ENCODE measurements at places on chromosomes 13 and 19.

- no peak for DNase-seq
These were observed 29.2 kb downstream of the SYDE1 start for GRCh38 chr19:15136234-15136954.

DNA sequence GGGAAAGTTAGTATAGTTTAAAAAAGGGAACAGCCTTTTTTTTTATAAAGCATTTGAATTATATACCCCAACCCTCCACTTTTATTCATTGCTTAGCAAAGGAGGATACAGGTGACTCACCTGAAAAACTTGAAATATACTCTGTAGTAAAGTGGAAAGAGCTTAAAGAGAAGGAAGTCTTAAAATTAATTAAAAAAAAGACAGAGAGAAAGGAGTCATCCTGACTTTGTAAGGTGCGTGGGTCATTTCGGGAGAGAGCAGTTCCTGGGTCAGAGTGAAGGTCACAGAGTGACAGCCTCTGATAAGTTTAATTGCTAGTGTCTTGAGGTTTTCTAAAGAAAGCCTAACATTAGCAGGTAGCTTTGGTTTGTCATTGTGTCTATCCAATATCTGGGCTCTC, 310.3 kb downstream of the KLF5 start:
- DNase-seq = no peak

- DNase-seq = no peak
These were observed 549.4 kb upstream of the SLITRK1 start for GRCh38 chr13:84431646-84432045.

DNA sequence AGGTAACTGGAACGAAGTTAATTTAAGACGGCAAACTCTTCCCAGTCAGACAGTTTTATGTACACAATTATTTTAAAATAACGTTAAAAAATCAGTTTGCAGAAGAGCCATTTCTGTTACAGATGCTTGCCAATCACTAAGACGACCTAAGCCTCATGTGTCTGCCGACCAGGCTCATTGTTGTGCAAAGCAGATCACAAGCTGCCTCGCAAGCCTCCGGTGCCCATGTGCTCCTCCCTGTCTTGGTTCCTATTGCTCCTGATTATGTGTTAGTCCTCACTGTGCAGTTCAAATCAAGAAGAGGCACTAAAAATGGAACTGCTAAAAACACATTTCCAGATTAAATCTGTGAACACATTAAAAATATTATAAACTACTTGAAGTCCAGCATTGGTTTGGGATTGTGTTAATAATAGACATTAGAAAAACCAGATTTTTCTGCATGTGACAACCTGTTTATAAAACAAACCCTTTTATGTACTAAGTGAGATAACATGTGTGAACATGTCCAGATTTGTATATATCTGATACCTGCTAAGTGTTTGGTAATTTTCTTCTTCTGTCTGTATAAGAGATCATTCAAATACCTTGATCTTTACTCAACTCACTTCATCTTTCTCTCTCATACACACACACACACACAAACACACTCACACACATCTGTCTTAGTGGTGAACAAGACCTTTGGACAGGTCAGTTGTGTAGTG, 81.9 kb upstream of the SLC15A1 start:
- no peak for DNase-seq

DNA sequence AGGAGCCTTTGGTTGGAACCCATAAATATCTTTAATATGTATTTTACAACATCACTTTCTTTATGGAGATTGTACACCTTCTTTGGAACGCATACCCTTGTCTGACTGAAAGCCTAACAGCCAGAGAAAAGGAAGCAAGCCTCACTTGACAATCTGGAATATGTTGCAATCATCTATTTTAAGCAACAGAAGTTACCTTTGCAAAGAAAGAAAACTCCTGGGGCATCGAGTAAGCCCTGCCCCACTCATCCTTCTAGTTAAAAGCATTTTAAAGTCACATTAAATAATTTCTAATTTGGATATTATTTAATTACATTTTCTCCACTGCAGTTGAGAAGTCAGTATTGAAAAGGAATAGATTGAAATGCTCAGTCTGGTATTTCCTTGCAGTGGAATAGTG, 542.7 kb downstream of the MYO16 start:
- DNase-seq = no peak

DNA sequence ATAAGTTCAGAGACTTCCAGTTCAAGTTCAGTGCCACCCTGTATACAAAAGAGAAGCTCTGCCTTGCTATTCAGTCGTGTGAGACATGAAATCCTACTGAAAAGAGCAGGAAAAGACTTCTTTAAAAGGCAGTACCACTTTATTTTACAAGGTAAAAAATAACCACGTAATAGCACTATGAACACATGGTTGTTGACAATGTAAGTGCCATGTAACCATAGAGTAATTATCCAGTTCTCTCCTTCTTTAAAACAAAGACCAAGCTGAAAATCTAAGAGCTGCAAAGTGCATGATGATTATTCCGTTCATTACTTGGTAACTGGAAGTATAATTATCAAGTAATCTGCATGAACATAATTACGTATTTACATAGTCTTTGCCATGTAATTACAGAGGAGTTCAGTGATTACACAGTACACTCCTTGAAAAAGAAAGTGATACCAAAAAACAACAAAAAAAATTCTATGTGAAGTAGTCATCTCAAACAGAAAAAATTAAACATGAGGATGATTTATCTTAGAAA, 288.7 kb downstream of the EFNB2 start:
- no peak for DNase-seq

DNA sequence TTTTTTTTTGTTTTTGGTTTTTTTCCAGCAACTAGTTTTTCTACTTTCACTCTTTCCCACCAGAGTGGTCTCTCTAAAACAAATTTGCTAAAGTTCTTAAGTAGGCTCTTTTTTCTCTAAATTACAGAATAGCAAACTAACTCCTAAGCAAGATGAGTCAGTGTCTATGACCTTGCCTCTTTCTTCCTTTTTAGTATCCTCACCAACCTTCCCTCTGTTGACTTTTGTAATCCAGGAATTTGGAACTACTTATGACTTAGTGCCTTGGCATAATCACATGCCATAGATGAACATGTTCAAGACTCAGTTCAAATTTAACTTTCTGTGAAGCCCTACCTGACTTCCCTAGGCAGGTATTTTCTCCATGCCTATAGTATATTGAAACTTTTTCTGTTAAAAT, 32.3 kb upstream of the AKAP11 start:
- no peak for DNase-seq

DNA sequence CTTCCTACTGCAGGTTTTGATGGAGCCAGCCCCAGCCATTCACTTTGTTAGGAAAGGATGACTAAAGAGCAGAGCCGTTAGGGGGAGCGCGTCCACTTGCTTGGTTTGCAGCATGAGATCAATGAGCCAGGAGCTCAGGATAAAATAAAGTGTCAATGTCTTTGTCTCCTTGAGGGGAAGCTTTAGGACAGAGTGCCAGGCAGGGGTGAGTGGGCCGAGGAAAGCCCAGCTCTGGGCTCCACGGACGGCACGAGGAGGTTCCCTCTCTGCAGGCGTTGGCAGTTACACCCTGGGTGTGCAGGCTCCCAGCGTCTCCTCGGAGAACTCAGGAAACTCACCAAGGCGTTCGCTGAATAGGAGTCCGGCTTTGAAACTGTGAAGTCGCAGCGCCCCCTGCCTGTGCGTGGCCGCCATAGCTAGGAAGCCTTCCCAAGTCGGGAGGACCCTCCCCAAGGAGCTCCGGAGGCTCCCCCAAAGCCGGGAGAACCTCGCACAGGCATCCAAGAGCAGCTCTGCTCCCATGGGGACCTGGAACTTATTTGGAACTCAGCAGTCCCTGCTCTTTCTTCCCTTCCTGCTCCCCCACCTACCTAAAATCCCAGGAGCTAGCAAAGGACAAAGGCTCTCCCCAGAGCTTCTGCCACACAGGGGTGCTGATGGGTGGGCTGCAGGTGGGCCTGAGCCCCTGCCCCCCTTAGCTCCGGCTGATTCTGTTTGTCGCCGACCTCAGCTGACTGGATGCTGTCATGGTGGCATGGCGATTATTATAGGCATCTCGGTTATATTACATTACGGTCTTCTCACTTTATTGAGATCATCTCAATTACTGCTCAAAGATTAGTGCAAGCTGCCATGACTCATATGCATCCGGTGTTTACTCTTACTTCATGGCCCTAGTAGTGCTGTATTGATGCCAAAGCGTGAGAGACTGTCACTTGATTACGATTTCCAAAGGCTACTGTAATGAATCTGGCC, 34.4 kb downstream of the GSX1 start:
- DNase-seq = peak; percentile 15

- no peak for DNase-seq
These were observed 24.0 kb upstream of the KATNAL1 start for GRCh38 chr13:30331331-30331771.

DNA sequence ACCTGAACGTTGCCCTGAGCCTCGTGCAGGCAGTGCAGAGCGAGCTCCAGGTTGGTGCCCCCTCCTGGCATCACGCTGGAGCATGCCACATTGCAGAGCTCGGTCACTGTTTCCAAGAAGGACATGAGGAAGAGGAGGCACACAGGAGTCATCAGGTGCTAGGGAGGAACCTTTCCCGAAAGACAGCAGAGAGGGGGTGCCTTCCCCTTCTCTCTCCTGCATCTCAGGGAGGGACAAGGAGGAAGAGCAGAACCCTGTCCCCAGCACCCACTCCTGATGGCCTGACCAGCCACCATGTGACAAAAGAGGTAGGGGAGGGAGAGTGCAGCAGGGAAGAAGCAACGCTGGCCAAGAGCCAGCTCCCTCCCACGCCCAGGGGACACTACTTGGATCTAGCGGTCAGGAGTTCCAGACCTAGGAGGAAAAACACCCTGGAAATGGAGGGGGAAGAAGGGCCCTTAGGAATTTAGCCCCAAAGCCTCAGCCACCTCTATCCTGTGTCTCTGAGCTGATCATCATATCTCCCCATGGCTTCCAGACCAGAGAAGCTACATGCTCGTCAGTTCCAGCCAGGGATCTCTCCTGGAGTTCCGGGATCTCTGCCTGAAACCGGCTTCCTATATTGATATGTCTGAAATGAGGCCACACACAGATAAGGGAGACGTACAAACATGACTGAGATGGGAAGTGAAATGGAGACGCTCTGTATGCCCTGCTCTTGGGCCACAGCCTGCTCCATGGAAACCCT, 17.0 kb upstream of the NAPA start:
- DNase-seq = no peak

DNA sequence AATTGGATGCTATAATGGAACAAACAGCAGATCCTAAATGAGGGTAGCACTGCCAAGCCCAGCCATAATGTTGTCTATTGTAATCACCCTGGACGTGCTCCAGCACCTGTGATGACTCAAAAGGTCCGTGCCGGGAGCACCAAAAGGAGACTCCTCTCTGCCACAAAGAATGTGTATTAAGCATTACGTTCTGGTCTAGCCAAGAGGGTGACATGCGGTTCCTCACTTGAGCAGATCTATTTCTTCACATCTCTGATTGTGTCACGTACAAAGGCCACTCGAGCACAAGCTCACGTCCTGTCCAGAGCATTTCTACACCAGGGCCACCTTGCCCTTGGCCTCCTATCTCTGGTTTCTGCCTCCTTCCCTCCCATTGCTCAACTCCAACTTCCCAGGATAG, 219.9 kb upstream of the IRS2 start:
- no peak for DNase-seq

- no peak for DNase-seq
These were observed 85.0 kb downstream of the TDRD3 start for GRCh38 chr13:60482012-60482411.

DNA sequence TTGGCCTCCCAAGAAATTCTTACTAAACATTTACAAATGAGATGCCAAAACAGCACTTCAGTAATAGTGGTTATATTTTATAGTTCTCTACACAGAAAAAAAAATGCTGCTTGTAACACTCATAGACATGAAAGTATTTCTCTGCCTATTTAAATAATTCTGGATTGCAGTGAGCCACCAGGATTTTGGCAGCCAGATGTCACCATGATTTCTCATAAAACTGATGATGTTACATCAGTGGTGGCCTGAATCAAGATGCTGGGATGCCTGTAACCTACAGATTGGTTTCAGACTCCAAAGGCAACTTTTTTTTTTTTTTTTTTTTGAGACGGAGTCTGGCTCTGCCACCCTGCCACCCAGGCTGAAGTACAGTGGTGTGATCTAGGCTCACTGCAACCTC, 2.7 kb upstream of the CAPS start:
- DNase-seq = no peak

DNA sequence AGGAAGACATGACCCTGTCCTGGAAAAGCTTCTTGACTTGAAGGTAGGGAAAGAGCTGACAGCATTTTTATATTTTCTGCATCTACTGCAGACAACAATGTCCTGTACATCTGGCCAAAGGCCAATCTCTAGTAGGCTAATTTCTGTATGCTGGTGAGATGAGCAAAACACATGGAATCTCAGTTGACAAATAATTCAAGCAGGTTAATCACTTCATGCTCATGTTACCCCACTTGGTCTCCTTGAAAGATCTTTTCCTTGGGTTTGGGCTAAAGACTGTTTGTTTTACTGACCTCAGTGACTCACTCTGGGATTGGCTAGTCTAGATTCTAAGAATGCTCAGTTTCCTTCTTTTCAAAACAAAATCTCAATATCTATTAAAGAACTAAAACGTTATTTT, 298.8 kb downstream of the LMO7 start:
- no peak for DNase-seq

DNA sequence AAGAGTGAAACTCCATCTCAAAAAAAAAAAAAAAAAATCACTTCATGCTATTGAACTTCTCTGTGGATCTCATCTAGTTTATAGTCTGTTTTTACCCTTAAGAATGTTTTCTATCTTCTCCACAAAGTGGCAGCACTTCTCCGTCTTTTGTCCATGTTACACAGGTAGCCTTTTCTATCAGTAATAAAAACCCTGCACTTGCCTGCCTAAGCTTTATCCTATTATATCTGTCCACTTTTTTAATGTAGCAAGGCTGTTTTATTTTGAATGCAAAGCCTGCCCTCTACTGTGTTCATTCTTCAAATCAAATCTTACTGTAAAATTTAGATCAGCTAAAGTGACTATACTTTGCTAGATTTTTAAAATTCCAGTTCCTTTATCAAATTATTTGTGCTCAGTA, 124.0 kb downstream of the STOML3 start:
- DNase-seq = no peak

DNA sequence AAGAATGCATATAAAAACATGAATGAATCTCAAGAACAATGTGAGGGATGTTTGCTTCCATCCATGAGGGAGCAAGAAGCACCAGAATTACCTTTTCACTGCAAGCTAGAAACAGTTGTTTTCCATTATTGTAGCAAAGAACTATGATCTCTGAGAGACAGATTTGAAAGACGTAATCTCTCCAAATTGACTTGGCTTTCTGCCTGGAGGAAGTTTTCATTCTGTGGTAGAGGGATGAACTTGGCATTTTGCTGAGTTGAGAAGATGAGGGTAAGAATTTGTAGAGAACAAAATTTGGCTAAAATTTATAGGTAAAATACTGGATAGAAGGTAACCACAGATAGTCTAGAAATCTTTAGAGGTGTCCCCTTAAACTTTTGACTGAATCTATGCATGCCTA, 496.8 kb downstream of the TDRD3 start:
- DNase-seq = no peak

- DNase-seq = no peak
These were observed 19.6 kb upstream of the B3GNT3 start for GRCh38 chr19:17775245-17775927.

GRCh38 chr19:38686530-38686888, 39.1 kb downstream of the ACTN4 start:
- DNase-seq = peak; percentile 47

Data from GM12864 (cell line).